ENCODE measurements at places on chromosomes 7 and 10.

DNA sequence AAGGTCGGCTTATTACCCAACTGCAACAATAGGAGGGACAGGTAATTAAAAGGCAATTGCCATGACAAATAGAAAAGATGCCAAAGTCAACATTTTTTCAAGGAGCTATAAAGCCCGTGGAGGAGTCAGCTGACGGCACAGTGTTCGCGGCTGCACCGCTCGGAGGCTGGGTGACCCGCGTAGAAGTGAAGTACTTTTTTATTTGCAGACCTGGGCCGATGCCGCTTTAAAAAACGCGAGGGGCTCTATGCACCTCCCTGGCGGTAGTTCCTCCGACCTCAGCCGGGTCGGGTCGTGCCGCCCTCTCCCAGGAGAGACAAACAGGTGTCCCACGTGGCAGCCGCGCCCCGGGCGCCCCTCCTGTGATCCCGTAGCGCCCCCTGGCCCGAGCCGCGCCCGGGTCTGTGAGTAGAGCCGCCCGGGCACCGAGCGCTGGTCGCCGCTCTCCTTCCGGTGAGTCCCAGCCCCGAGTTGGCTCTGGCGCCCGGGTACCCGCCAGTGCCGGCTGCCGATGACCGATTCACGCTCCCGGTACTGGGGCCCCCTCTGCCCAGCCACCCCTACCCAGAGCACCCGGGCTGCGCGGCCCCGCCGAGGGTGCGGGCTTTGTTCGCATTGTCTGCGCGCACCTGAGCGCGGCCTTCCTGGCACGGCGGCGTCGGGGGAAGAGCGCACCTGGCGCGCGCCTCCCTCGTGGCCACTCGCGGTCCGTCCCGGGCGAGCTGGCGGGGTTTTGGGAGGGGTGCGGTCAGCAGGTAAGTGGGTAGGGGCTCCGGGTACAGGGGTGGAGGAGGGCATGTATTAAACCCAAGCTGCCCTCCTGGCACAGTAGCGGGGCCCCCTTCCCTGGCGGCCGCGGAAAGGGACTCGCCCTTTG, at the start of gene VWA2:
Gene VWA2 (plus strand): TSS at position 138 of the 877 bp plus-strand sequence. CDS start 9,460 bp downstream, outside the sequence.
- DNase-seq = peak; percentile 18

- no peak for DNase-seq
Observed at GRCh38 chr7:41700044-41700471, 2.8 kb downstream of the INHBA start.

DNA sequence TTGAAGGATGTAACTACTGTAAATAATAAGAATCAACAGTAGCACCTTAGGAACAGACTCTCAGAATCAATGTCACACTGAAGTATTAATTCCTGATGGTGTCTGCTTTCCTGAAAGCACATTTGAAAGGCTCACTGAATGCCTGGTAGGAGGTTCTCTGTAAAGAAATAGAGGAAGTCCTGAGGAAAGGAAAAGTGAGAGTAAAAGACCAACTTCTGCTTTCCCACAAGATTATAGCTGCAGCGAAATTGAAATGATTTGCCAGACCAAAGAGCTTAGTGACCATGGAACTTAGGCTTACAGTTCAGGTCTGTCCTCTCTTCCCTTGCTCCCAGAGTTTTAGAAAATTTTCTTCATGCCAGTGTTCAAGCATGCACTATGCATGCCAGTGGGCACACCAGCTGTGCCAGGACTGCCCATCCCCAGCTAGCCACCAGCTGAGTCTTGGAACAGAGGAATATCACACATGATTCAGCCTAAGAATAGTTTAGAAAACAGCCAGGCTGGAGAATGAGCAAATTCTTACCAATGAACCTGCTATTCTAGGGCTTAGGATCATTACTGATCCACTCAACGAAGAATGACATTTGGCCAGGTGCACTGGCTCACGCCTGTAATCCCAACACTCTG, 123.2 kb downstream of the HERPUD2 start:
- no peak for DNase-seq

GRCh38 chr7:140005341-140005740, 57.4 kb downstream of the PARP12 start:
- DNase-seq = no peak

GRCh38 chr10:30199376-30200016, 140.1 kb upstream of the JCAD start:
- no peak for DNase-seq

GRCh38 chr7:128902761-128903585, 7.5 kb downstream of the KCP start:
- no peak for DNase-seq

DNA sequence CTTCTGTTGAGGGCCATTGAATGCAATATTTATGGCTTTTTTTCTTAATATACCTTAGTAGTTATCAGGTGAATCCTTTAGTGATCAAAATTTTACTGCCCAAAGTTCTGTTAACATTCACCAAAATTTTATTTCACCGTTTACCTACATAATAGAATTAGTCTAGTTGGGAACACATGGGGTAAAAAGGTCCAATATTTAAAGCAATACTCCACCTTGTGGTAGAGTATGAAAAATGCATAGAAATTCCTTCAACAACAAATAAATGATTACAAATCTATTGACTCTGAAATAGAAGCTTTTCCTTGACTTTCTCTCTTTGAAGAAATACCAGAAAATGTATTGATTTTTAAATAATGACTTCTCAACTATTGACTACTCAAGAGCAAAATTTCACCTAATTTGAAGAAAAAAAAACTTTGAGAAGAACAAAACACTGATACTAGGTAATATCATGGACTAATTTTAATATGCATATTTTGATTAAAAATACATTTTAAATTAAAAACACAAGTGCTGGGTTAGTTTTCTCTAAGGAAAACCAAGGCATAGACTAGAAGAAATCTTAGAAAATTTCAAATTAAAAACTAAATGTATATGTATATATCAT, 43.3 kb downstream of the POLR1F start:
- DNase-seq = no peak

GRCh38 chr10:76576276-76576962, 1061.2 kb downstream of the KCNMA1 start:
- DNase-seq = no peak

DNA sequence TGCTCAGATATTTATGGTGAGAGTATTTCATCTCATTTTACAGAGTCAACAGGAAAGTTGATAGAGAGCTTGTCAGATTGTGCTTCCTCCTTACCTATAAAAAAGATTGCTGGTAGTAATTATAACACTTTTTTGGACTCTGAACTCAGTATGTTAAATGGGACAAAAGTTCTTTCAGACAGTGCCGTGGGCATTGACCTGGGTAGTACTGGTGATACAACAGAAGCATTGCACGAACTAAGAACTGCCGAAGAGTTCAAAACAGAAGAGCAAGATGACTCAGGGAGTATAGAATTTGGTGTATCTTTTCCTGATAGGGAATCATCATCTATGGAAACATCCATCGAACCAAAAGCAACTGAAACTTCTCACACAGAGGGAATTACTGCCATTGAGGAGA, 58.6 kb downstream of the LOXL4 start:
- DNase-seq = no peak

DNA sequence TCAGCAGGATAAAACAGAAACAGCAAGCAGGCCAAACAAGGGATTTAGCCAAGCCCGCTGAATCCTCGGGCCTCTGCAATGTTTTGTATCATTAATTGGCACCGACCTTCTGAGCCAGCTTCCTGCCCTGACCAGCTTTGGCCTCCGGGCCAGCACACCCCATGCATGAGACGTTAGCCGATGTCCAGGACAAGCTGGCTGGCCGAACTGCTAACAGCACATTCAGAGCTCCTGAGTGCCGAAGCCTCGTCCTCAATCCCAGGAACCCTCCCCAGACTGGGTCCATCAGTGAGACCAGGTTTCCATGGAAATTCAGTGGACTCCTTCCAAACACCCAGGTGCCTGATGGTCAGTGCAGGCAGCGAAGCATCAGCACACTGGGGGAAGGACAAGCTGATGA, 134.3 kb upstream of the PFKP start:
- DNase-seq = no peak

GRCh38 chr7:27194686-27195379, 5.1 kb downstream of the HOXA13 start:
- DNase-seq = no peak

- DNase-seq = peak; percentile 82
Observed at GRCh38 chr7:65750511-65751344, 122.1 kb upstream of the VKORC1L1 start.
